ENCODE measurements at places on chromosomes 12 and 14. TPM values are rescaled to one million over a fixed set of nuclear protein-coding genes. Genes with fewer than 3 reads are reported as not detected.

STON2 gene
- total RNA-seq = 0.18 TPM

SYNDIG1L gene
- not detected for total RNA-seq

NPAS3 gene
- total RNA-seq = 0.09 TPM

CCDC77 gene
- total RNA-seq = 6.3 TPM

KDM2B gene
- total RNA-seq = 19.4 TPM

SMIM10L1 gene
- total RNA-seq = 5.1 TPM

OTOGL gene
- 1.4 TPM for total RNA-seq

CLECL1 gene
- not detected for total RNA-seq

ADAMTS20 gene
- total RNA-seq = not detected

KRT82 gene
- not detected for total RNA-seq

INHBC gene
- total RNA-seq = not detected

KLHL33 gene
- total RNA-seq = not detected

FGF6 gene
- total RNA-seq = not detected

BIN2 gene
- total RNA-seq = not detected

MYF5 gene
- not detected for total RNA-seq

TMPRSS12 gene
- total RNA-seq = not detected

TIGAR gene
- total RNA-seq = 16.8 TPM

MSI1 gene
- total RNA-seq = not detected

GRIN2B gene
- total RNA-seq = not detected

TSPAN31 gene
- 57.2 TPM for total RNA-seq

HHIPL1 gene
- 4.4 TPM for total RNA-seq

TXNRD1 gene
- 411 TPM for total RNA-seq

LDHB gene
- 748 TPM for total RNA-seq

Data from endothelial cell of coronary artery (primary cell).